ENCODE measurements at places on chromosomes 2 and 18.

DNA sequence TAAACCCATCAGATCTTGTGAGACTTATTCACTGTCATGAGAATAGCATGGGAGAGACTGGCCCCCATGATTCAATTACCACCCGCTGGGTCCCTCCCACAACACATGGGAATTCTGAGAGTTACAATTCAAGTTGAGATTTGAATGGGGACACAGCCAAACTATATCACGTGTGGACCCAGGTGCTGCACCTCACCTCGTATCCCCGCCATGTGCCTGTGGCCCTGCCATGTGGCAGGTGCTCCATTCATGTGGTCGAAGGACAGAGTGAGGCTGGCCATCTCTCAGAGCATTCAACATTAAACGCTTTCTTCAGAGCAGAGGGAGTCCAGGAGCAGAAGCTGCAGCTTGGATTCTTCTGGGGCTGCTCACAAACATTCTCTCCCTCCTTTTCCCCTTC is 32.3 kb downstream of the MROH2A start:
- DNase-seq: no peak

DNA sequence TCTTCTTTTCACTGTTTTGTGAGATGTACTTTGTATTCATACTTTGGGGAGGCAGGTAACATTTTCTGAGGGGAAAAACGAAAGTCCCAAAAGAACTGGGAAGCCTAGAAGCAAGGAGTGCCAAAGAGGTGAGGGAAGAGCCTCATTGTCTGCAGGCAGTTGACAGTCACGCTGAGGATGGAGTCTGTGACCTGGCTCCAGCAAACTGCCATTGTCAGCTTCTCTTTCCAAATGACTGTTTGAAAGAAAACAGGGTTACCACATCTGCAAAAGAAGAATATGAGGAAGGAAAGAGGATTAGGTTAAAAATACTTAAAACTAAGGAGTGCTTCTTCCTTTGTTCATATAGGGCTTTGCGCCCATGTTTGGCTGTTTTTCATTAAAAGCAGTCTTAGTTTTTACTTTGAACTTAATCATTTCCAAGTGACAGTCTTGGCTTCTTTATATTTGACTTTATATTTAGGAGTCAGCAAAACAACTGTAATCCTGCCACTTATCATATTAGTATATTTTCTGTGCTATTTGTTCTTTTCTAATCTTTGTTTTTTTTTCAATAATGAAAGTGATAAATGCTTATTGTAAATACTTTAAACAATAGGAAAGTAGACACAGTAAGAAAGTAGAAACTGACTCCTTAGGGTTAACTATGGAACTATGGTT is 35.0 kb downstream of the CERS6 start:
- peak; percentile 29 for DNase-seq

DNA sequence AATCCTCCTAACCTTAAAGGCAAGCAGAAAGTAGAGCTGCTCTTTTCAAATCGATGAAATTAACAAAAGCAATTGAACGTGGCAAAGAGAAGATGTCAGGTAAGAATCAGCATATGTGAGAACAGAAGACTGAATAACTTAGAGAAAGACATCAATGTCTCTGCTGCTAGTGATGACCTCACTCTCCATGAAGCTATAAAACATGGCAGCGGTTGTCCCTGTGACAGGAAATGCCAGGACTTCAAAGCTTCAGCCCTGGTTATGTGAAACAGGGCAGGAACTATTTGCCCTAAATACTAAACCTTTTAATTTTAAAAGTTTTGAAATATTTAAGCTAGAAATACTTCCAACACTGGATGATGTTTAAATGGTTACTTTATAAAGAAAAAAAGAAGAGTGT is 383.7 kb downstream of the XIRP2 start:
- no peak for DNase-seq

DNA sequence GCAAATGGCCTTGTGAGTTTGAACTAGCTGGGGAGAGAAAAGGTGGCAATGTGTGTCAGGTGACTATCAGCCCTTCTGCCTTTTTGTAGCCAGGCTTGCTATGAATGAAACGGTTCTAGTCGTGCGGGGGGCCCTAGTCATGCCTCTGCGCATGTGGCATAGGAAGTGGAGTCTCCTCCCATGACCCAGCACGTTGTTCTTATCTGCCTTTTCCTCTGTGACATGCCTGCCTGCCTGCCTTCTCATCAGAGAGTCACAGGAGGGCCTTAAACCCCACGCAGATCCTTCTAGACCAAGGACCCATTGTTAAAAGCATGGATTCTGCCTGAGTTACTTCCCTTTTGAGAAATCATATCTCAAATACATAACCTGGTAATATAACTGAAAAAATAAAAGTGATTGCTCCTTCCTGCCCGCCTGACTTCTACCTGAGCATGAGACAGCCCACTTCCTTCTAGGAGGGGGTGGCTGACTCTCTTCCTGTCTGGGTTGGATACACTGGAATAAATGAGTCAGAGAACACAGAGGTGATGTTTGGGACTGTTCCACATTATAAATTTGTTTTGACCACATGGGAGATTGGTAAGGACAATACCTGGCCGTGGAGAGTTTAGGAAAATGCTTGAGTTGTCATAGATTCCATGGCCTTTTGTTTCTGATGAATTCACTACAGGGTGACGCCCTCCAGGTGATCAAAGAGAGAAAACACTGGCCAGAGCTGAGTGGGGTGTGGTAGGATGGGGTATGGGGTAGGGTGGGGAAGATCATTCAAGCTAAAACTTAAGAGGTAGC is 49.8 kb downstream of the FBLN7 start:
- peak; percentile 86 for DNase-seq

GRCh38 chr2:54535599-54536195 is 79.6 kb downstream of the SPTBN1 start:
- no peak for DNase-seq

- DNase-seq: no peak
Measured at GRCh38 chr2:237137626-237138323, 52.1 kb downstream of the COPS8 start.
